ENCODE measurements at places on chromosomes 6 and 20.
A peak's percentile ranks its signal among the peaks of the same experiment; 100 is the strongest.

DNA sequence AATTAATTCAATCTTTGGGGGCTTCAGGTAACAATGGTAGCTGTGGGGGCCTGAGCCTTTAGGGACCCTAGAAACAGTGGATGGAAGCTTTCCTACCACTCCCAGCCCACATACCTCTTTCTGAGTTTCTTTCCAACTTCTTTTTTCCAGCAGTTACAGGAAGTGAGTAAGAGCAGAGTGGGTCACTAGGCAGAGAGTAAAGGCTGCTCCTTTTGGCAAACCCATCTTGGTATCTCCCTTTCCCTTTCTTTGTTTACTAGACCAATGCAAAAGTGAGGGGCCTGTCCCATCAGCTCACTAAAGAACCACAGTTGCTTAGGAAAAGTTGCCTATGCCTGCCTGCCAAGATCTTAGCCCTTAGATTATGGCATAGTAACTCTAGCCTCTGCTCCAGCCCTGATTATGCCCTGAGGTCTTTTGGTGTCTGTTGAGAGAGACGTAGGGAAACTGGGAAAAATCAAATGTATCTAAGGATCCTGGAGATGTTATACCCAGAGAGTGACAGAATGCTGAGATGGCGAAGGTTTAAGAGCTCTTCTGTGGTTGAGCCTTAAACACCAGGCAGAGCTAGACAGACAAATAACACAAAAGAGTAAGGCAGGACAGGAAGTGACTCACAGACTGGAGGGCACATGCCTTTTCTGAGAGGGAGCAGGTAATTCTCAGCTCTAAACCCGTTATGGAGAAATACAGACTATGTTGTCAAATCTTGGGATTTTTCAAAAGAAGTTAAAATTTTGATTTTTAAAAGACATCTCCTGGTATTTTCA lies 31.3 kb downstream of the TRMT6 start:
- no peak for DNase-seq

DNA sequence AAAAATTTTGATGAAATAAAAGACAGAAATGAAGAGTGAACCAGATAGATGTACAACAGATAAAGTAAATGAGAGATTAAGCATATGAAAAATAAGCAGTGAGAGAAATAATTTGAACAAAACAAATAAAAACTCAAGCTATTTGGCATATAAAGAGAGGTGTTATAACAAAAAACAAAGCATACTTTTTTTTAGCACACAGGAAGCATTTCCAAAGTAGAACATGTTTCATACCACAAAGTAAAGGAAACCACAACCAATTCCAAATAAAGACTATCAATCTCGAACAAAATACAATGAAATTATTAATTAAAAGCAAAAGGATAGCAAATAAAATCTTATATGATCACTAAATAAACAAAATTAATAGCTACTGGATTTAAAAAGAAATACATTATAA lies 6.8 kb downstream of the THEMIS start:
- no peak for DNase-seq

- no peak for DNase-seq
Measured at GRCh38 chr6:146701632-146702031, 102.9 kb downstream of the ADGB start.

DNA sequence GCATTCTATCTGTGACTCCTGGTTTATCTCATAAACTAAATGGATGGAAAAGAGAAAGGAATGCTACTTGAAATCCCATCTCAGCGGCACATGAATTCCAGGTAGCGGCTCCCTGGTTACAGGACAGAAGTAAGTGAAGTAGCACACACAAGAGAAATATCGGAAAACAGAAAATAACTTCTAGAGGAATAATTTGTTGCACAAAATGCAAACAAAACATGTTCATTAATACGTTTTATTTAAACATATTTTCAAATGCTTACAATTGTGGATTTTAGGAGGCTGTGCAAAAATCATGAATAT lies 26.5 kb upstream of the RPS6KA2 start:
- DNase-seq, result no peak

GRCh38 chr6:90413867-90414266 lies 117.2 kb upstream of the BACH2 start:
- DNase-seq, result peak; percentile 43

DNA sequence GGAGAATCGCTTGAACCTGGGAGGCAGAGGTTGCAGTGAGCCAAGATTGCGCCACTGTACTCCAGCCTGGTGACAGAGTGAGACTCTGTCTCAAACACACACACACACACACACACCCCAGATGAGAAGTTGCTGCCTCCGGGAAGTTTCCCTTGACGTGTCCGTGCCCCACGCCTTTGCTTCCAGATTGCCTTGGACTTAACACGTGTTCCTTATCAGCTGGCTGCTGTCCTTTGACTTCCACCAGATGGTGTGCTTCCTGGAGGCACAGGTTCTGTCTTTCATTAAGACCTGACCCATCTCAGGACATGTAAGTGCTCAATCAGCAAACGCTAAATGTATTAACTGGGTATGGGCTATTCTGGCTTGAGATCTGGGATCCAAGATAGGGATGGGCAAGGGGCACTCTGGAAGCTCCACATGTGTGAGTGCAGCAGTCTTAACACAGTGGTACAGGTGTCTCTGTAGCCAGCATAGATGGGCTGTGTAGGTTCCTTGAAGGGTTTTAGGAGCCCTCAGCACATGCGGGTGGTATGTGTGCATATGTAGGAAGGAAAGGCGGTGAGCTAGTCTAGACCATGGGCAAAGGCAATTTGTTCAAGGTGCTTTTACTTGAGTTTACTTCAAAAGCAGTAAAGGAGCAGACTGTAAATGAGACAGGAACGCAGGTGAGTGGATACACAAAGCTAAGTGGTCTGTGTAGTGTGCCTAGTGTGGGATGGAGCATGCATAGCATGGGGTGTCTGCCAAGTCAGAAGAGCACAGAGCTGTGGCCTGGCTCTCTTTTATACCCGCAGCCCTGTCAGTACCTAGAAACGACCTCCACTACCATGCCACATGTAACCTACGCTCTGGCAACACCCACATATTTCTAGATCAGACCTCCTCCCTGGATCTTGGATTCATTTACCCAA lies 11.6 kb downstream of the PIGT start:
- no peak for DNase-seq

DNA sequence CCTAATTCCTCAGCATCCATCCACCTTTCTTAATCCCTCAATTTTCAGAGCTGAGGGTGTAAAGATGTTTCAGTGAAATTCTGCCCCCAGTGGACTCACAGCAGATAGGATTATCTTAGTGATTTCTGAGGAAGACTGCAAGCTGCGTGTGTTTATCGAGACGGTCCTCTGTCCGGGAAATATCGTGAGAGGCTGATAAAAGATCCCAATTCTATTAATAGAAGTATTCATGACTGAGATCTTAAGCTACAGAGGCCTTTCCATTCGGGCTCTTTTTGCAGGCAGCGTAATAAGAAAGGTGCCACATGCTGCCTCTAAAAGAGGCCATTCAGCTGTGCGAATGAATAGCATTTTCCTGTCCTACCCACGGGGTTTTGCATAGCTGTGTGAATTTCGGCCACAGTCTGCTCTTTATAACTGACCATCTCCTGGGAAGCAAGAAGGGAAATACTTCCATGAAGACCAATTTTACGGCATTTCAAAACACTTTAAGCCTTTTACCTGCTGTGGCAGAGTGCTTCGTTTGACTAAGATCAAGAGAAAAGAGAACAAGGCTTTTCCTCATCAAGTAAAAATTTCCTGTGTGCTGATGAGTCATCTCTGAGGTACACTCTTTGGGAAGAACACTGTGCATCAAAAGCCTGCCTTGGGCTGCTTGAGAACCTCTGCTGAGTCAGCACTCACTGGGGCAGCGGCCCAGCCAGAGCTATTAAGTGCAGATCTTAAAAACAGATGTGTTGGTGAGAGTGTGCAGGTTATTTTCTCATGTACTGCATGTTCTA lies 208.8 kb downstream of the ARHGAP18 start:
- DNase-seq, result peak; percentile 40

- no peak for DNase-seq
Measured at GRCh38 chr6:105359419-105360370, 43.2 kb downstream of the PREP start.

GRCh38 chr6:85419046-85419759 lies 30.7 kb upstream of the NT5E start:
- no peak for DNase-seq

DNA sequence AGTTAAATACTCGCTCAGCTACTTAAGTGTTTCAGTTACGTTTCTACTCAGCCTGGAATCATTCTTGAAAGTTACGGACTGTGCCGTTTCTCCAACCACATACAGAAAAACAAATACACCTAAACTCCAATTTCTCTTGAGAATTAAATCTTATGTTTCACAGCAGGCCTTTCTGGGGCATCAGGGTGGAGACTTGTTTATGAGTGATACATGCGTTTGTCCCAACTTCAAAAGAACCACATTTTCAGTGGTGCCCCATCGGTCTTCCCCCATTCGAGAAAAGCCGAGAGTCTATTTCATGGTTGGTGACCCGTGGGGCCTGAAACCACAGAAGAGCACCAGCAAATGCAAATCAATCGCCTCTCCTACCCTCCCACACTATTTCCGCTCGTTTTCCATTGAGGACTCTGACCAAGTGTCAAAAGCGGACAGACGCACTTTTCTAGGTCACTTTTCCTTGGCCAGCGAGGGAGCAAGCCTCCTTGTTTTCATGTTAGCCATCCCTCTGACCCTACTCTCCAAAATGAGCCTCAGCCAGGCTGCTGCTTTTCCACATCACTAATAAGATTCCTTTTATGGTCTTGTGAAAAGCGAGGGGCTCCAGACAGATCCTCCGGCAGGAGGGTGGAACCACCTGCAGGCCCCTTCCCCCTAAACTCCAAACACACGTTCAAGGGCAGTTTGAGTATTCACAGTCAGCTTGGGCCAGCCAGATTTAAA lies 3.1 kb downstream of the JAG1 start:
- no peak for DNase-seq

- no peak for DNase-seq
Measured at GRCh38 chr6:154894902-154895301, 100.2 kb upstream of the TIAM2 start.

DNA sequence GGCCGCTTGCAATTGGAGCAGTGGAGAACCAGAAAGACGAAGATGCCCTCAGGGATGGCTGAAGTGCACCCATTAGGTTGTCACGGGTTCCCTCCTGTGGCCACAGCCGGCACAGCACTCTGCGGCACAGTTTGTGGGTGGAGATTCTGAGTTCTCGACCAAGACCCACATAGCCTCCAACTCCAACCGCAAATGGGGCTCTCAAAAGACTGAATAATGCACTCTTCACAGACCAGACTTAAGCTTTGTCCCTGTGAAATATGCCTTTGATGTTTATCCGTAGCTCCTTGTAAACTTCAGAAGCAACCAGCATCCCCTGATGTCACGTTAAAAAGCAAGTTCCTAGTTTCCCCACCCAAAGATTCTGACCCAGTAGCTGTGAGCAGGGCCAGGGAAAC lies 934 bp upstream of the CST9 start:
- DNase-seq, result peak; percentile 86

DNA sequence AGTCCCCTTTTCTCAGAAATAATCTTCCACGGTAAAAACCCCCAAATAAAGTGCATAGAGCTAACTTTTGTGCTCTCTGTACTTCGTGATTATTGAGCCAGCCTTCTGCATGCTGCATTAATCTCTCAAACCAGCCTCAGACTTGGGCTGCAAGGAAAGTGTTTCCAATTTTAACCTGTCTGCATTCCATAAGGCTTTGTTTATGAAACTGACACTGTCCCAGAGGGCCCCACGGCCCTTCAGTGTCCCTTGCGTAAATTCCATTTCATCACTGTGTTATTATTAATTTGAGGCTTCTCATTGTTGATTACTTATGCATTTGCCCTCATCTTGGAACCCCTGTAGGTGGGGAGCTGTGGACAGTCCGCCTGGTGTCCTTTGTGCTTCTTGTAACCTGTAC lies 15.6 kb upstream of the SNRPB2 start:
- DNase-seq, result no peak

DNA sequence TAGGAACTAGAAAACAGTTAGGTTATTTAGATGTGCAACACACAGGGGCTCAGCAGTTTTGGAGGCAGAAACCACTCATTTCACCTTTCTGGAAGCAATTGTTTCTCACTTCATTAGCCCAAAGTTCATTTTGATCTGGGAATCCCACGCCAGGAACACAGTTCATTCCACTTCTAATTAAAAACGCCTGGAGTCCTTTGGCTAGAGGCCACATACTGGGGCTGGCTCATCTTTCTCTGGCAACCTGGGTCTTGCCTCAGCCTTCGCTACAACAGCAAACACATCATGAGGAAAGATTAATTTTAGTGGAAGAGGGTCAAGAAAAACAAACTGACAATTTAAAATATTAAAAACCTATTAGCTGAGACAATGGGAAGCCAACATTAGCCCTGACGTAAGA lies 69.7 kb downstream of the RFPL4B start:
- DNase-seq, result no peak

DNA sequence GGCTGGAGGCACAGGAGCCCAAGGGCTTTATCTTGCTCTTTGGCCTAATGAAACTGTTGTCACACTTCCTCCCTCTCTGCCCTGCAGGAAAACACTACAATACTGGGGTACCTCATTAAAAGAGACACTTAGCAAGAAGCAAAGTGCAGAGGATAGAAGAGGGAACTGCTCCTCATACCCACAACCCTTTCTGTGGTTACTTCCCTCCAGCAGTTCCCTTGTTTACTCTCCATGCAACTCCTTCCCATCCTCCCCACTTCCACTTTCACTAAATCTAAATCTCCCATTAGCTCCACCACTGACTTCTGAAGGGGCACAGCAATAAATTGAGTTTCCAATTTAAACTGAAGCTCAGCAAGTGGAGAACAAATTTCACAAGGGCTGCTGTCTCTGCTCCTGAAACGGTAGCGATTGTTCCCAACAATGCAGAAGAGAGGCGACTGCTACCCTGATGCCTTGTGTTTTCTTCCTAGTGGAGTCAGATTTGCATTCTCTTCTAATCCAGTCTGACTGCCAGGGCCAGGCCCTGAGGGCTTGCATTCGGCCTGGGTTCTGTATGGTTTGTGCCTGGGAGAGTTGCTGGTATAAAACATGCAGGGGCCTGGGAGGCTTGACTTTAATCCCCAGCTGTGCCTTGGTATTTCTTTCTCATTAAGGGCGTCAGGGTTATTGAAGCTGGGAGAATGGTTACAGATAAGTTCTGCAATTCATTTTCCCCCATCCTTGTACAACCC lies 454.7 kb downstream of the TFAP2B start:
- peak; percentile 75 for DNase-seq

GRCh38 chr6:47631269-47631772 lies 67.1 kb upstream of the ADGRF4 start:
- DNase-seq, result peak; percentile 11

GRCh38 chr6:48994811-48995210 lies 468.2 kb downstream of the MMUT start:
- no peak for DNase-seq

DNA sequence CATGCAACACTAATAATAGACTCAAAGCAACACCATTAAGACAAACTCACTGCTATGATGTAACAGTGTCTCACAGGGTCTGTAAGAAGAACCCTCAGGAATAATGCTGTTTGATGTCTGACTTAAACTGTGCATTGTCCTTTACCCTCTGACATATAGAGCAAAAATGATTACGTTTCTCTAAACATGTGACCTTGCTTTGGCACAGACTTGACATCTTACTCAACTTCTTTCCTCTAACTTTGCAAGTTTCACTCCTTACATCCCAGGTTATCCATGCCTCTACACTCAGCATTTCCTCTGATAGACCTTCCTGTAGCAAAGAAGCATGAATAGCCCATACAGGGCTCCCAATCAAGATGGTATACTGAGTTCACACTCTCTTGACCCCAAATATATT lies 252.7 kb downstream of the UST start:
- no peak for DNase-seq

All from Ammon's horn (tissue), 1 donor.